ENCODE measurements at places on chromosomes 3 and 15. TPM values are rescaled to one million over a fixed set of nuclear protein-coding genes. Genes with fewer than 3 reads are reported as not detected.

The GOLGA8T gene
- 0.75 TPM for polyA plus RNA-seq

DNA sequence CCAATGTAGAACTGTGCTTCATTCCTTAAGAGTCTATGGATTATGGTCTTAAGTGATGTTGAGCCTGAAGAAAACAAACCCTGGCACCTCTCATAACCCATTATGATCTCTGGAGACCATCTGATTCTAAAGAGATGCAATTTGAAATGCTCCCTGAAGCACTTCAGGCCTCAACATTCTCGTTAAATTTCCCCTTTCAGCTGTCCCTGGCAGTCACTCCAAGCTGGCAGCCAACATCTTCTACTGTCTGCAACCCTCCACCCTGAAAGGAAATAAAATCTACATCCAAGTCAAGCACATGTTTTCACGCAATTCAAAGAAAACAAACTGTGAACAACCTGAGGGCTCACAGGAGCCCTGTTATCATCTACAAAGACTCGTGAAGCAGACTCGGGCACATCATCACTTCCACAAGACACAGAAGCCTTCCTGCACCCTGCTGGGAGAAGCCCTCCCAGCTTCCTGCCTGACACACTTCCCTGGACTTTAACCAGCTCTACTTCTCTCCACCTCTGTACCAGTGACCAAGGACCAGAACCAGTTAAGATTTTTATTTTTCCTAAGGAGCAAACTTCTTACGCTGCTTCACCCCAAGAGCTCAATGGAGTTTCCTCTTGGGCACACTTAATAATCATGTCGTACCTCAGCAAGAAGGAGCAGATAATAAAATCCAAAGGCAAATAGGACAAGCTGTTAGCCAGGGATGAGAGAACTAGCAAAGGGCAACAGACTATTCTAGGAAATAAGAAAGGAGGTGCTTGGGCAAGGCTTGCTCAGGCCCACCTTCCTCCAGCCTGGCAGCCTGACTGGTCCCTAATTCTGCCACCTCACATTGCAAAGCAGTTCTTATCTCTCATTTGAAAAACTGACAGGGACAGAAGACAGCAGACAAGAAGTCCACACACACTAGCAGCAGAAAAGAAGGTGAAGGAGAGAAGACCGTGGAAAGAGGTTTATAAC, 67.1 kb downstream of the MAGI1 start:
- DNase-seq = no peak

The ALPK3 gene
- 15.9 TPM for polyA plus RNA-seq

GRCh38 chr3:112744106-112744505, 102.6 kb downstream of the CD200R1L start:
- DNase-seq = no peak

DNA sequence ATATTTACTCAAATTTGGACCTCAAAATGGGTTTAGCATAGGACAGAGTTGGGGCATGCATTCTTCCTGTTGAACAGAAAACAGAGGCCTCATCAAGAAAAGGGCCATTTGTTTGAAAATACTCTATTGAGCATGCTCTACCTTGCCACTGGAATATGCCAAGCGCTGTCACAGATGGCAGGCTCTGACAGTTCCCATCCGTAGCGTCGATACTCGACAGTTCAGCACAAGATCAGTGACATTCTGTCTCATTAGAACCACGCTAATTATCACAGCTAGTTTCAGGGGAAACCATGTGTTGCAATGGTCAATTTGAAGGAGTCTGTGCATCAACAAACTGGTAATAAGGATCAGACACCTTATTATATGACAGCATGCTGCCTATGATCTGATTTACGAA, 54.5 kb downstream of the SATB1 start:
- no peak for DNase-seq

DNA sequence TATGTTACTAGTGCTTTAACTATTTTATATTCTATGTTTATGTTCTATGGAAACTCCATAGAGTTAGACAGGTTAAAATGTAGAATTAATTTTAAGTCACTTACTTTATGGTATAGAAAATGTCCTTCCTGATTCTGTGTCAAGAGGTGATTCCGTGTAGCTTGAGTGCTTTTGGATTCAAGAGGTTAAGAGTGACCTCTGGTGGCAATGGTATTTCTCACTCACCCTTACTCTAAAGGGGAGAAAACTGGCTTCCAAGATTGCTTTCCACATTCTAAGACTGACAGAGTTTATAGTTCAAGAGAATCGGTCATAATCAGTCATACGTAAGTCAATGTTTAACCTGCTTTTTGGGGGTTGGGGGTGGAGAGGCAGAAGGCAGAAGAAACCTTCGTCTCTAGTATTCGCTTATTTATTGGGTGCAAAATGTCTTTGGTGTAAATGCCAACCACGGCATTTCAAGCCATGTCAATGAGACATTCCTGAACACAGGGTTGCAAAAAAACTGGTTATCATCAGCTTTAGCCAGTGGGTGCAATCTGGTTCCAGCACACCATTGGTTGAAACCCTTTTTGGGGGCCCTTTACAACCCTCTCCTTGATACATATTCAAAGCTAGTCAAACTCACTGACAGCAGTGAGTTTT, 92.0 kb upstream of the VGLL3 start:
- DNase-seq = peak; percentile 40

The CCR5 gene
- polyA plus RNA-seq = 0.69 TPM

All from right renal cortex interstitium (tissue), 3 donors.